ENCODE measurements at places on chromosomes 5 and 9.

GRCh38 chr9:92980085-92980745 is 32.9 kb downstream of the FGD3 start:
- peak; percentile 15 for DNase-seq

DNA sequence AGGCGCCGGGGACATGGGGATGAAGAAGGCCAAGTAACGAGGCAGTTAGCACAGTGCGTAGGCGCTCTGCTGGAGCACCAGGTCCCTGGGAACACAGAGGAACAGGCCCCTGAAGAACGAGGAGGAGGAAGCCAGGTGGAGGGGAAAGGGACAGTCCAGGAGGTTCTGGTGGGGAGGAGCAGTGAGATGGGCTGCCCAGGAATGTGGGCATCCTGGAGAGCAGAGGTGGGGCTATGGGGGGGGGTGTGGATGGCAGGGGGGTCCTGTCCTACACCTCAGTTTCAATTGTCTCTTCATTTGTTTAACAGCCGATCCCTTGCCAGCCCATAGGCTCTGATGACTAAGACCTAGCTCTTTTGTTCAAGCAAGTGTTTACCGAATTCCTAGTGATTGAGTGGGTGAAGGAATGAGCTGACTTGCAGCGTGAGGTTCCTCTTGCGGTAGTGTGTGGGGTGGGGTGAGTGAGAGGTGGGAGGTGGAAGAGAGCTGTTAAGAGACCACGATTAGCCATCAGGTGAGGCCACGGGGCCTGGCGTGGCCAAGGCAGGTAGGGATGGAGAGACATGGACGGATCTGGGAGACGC is 8.4 kb upstream of the PHYHD1 start:
- peak; percentile 98 for DNase-seq

- no peak for DNase-seq
These were observed 307.4 kb upstream of the C9orf72 start for GRCh38 chr9:27880635-27881034.

DNA sequence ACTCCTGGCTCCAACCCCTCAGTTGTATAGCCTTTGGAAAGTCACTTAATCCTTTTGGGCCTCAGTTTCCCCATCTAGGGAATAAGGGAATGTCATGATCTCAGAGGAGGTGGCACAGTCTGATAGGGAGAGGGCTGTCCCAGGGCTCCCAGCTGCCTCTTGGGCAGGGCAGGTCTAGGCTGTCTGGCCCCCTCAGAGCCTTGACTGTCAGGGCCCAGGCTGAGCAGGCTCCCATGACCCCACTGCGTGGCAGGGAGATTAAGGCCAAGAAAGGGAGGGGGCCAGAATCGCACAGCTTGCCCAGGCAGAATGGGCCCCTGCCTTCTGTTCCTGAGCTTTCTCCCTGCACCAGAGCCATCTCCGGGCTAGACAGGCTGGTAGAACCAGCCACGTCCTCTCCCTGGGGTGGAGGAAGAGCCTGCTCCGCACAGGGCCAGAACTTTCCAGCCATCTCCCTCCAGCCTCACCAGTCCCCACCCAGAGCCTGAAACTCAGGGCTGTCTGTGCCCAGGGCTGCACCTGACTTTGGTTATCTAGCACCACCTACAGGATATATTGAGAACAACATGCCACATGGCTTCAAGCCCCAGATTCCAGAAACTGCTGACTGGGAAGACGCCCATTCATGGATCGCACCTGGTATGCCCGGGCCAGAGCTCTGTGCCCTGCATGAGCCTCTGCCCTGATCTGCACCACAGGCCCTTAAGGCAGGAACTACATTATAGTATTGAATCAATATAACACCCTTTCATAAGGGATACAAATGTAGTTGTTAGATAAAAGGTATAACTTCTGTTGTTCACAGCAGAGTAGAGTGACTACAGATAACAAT is 32.1 kb downstream of the NAIF1 start:
- DNase-seq, result peak; percentile 55

GRCh38 chr5:117624201-117624600 is 1049.6 kb upstream of the SEMA6A start:
- DNase-seq, result no peak

DNA sequence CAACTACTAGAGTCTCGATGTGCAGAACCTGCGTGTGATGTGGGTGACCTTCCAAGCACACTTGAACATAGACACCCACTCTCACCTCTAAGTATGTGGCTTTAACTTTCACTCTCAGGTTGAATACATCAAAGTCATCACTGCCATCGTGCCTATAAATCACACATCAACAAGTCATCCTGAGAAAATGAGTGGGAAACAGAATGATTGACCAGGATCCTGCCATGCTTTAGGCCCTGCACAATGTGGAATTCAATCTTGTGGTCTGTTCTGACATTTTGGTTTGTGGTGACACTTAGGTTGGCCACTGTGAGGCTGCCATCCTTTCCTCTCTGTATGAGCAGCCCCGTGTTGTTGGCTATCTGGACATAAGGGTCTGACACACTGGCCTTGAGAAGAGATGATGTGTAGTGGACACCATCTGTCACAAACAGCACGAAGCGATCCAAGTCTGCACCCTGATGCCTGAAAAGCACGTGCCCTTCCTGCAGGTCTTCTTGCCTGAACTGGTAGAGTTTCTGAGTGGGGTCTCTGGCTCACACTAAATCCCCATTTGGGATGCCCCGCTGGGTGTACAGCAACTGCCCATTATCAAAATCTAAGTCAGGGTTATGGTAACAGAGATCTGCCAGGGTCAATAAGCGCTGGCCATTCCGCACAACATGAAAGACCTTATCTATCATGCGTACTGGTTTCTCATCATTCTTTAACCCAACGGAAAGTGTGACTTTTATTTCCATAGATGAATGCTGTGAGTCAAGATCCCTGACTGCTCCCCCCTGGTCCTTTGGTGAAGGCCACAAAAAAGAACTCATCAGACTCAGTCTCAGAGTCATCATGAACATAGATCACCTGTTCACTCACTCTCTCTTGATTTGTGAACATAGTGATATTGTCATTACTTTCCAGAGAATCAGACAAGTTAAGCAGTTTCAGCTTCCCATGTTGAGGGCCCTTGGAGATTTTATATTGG is 116.6 kb downstream of the ESM1 start:
- no peak for DNase-seq

- DNase-seq, result no peak
These were observed 19.5 kb upstream of the TMEM174 start for GRCh38 chr5:73153513-73153912.

GRCh38 chr5:117102591-117102990 is 528.0 kb upstream of the SEMA6A start:
- DNase-seq, result no peak

- no peak for DNase-seq
These were observed 3.5 kb upstream of the MYMK start for GRCh38 chr9:133528001-133528875.

DNA sequence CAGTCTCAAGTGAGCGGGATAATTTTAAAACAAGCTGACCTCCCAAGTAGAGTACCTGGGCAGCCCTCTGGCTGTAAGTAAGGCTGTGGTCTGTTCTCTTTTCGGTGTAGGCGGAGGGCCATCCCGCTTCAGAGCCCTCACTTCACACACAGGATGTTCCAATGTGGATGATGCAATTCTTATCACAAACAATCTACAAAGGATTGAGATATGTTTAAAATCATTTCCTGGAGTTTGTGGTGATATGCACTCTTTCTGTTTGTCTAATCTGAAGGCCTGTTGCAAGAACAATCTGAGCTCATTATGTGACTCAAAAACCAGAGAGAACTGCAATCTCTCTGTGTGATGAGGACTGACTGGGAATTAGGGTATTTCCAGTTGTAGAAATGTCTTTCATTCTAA is 42.5 kb downstream of the ITGA2 start:
- DNase-seq, result peak; percentile 95

GRCh38 chr9:98018347-98018746 is 35.2 kb downstream of the ANP32B start:
- no peak for DNase-seq

GRCh38 chr5:133387621-133388020 is 224.7 kb downstream of the FSTL4 start:
- no peak for DNase-seq

- DNase-seq, result peak; percentile 100
These were observed 59.4 kb upstream of the GNA14 start for GRCh38 chr9:77707383-77708063.

DNA sequence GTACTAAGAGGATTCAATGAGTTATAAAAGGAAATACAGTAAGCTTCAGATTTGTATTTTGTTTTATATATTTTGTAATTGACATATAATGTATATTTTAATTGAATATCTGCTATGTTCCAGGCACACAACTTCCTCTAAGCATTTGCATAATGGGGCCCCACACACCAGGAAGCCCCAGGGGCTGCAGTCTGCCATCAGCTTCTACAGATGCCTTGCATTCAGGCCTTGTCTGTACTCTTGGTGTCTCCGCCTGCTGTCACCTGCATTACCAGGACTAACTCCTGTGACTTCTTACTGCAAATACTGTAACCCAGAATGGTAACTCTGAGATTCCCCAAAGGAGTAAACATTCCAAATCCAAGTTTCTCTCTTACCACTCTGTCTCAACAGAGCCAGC is 20.6 kb downstream of the ARL15 start:
- no peak for DNase-seq

DNA sequence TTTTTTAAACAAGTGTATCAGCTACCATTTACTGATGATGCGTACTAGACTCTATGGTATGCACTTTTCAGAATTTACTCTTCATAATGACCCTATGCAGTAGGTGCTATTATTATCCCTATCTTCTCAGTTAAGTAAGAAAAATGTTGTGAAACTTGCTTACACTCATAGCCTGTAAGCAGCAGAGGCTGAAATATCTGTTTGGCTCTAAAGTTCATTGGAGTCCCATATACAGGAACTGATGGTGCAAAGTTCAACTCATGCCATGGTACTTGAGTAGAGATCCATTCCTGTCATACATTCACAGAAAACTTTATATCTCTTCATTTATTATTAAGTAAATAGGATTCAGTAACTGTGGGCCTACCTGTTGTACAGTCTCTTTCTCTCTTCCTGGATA is 41.4 kb upstream of the CCDC112 start:
- no peak for DNase-seq

DNA sequence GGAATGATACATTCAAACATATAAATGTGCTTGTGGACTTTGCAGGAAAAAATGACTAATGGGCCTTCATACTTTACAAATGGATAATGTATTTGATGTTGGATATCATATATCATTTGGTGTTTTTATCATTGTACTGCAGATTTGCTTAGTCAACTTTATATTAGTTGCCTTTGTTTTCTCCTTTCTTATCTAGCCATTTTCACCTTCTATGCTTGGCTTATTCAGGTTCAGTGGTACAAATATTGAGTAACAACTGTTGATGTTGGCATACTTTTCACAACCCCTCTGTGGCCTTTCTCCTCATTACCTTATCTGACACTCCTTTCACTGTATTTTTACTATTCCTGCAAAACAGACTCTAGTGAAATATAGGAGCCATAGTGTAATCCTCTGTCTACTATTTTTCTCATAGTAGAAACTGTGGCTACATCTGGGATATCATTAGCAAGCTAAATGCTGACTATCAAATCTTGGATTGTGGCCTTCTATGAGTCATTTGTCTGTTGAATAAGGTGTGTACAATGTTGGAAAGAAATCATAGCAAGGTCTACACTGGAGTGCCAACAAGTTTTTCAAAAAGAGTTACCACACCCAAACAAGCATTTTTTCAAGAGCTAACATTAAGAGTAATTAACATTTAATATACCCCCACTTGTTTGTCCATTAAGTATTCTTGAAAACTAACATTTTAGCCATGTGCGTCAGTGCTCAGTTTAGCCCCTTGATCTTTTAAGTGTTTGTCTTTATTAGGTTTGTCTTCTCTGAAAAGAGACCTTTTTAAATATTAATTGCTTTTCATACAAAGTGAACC is 330.1 kb downstream of the ADGRV1 start:
- peak; percentile 86 for DNase-seq

DNA sequence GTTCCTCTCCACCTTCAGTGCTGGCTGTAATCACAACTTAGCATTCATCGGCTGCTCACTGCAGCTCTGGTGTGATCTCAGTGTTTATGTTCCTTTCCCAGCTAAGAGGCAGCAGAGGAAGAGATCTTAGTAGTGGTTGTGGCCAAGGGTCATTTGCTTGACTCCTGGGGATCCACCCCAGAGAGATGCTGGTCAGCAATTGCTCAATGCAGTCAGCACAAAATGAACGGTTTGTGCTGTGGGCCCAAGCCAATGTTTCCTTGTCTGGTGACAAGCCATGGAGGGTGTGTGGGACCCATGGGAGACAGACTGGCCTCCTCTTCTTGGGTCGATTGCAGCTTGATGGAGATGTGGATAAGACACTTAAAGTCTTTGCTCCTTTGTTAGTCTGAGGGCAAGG is 16.1 kb upstream of the FRMD3 start:
- no peak for DNase-seq

- no peak for DNase-seq
These were observed 357.8 kb downstream of the PARP8 start for GRCh38 chr5:51024263-51024662.

- DNase-seq, result no peak
These were observed 93.2 kb upstream of the ACTBL2 start for GRCh38 chr5:57575839-57576238.

DNA sequence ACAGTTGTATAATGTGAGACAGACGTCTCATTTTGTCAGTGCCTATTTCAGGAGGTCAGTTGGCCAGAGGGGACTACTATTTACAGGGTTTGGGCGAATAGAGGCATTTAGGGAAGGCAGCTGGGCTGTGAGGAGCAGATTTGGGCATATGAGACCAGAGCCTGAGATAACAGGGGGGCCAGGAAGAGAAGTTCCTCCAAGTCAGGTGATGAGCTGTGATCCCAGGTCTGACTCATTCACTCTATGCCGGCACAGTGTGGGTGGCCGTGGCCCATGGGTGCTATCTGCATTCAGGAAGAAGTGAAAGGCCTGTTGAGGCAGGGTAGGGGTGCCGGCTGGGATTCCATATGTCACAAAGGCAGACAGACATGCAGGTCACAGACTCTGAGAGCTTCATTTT is 142.8 kb downstream of the PDZD2 start:
- peak; percentile 3 for DNase-seq

- DNase-seq, result no peak
These were observed 36.1 kb upstream of the RANBP6 start for GRCh38 chr9:6051511-6051950.

- no peak for DNase-seq
These were observed 45.3 kb downstream of the CWC27 start for GRCh38 chr5:64814073-64814472.

GRCh38 chr5:54610197-54610944 is 92.8 kb downstream of the SNX18 start:
- peak; percentile 55 for DNase-seq

DNA sequence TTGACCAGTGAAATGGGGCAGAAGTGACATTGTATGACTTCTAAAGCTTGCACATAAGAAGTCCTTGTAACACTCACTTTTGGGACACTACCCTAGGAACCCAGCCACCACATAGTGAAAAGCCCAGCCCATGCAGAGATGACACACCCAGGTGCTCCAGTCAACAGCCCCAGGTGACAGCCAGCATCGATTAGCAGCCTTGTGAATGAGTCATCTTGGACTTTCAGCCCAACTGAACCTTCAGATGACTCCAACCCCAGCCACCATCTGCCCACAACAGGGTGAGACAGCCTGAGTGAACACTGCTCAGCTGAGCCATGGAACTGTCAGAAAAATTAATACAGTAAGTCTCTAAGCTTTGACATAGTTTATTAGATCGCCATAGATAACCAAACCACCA is 458.6 kb downstream of the ZSWIM6 start:
- no peak for DNase-seq

- DNase-seq, result peak; percentile 50
These were observed 145.6 kb downstream of the FBXL7 start for GRCh38 chr5:15645381-15646160.
